ENCODE measurements at places on chromosomes 5 and 9.

DNA sequence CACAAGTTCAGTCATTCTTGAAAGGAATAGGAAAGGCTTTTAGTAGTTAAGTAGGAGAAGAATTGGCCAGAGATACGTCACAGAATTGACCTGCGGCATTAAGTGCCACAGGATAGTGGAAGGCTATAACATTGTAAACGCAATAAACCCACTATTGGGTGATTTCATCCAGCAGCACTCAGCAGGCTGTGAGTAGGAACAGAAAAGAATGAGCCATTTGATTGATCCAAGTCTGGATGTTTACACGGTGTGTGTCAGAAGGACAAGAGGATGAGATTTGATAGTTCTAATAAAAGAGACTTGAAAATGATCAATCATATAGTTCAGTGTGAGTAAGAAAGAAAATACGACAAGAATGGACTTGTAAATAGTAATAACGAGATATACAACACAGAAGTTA, 110.0 kb upstream of the MTAP start:
- DNase-seq, result no peak

- no peak for DNase-seq
Observed at GRCh38 chr9:78103971-78104433, 72.4 kb upstream of the GNAQ start.

DNA sequence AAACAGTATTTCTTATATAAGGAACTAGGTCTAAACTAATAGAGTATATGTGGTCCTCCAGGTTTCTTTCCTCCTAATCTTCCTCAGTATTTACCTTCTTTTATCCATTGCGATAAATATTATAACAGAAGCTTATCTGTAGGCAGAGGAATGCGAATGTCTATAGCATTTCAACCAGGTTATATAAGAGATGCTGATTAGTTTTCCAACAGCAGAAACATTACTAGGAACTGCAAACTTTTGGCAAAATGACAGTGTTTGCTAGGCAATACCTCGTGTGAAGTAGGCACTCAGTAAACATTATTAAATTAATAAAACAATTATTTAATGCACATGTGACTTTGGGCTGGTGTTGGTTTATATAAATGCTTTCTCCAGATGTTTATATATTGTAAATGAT, 206.5 kb downstream of the GABRB2 start:
- DNase-seq, result no peak

DNA sequence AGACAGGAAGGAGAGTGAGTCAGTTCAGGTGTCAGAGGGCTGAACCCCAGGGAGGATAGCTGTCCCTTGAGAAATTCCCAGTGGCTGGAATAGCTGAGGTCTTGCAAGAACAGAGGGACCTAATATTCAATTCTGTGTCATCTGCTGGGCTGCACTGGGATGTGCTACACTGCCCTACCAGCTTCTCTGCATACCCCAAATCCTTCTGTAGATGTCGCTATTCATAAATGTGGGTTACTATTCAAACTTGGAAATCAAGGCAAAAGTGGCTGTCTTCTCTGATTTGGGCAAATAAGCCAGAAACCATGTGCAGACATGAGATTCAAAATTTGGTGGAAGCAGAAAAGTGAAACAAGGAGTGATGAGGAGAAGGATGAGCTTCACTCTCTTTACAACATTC, 16.3 kb downstream of the TNFSF8 start:
- no peak for DNase-seq

- DNase-seq, result peak; percentile 84
Observed at GRCh38 chr9:114505187-114506081, at the start of gene WHRN. WHRN (minus strand) TSS chr9:114505473; CDS start chr9:114504801, 672 bp downstream.
